Aorta (tissue), 5 donors: ENCODE measurements at places on chromosomes 2 and 18. TPM values are rescaled to one million over a fixed set of nuclear protein-coding genes. Genes with fewer than 3 reads are reported as not detected.

- peak; percentile 86 for DNase-seq
These were observed 156.1 kb upstream of the ID2 start for GRCh38 chr2:8525582-8526402.

GRCh38 chr18:52394602-52395001 lies 54.6 kb downstream of the DCC start:
- DNase-seq, result no peak

Gene FHOD3
- 6.2 TPM for polyA plus RNA-seq

Gene ACKR3
- polyA plus RNA-seq, result 37.5 TPM

Gene MEP1B
- 6.0 TPM for polyA plus RNA-seq

Gene IER3IP1
- polyA plus RNA-seq, result 10.9 TPM

DNA sequence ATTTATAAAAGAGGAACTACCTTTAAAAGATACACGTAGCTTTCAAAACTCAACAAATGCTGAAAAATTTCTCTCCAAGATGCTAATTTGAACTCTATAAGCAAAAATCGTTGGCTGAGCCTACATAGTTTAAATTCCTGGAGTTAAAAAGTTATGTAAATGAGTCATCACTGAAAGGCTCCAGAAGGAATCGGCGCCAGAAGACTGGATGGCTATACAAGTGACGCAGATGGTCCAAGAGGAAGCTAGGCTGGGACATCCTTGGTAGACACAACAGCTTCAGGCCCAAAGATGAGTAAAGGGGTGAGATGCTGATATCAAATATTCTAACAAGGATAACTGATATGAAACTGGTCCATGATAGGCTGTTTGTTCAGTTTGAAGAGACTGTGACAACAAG lies 22.8 kb upstream of the DNAH6 start:
- DNase-seq, result no peak

DNA sequence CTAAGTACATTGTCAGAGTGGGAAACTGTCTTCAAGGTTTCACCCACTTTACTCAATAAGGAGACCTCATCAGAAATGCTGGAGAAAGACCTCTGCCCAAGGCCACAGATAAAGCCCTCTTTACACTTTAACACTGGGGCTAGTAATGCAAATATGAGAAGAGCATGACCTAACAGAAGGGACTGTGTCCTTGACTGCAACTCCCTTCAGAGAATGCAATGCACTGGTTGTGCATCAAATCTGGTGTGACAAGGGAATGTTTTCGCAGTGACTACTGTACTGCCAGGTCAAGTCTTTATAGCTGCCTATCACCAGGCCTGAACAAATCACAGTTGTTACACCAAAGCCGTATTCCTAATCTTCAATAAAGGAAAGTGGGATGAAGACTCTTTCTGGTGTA lies 28.6 kb downstream of the CDH19 start:
- DNase-seq, result no peak

DNA sequence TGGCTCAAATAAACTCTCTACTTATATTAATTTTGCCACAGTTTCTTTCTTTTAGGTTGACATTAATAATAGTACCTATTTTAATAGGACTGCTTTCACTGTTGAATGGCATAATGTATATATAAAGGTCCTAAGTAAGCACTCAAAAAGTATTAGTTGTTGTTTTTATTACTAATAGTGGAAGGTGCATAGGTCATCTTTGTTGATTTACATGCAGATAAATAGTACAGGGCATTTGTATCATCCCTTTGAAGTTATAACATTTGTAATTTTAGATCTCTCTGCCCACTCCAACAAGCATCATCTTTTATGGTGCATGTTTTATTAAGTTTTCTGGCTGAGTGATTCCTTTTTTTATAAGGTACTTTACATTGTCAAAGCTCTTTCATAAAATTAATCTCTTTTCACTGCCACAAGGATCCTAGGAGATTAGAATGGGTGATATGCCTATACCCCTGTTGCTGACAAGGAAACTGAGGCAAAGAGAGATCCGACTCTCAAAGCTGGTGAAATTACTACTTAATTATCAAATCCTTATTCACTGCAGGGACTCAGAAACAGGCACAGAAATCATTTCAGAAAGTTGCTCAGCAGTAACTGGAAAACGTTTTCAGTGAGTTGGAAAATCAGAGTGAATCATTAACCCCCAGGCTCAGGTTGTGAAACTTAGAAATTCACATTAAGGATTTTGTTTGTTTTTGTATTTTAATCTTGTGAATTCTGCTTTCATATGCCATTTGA lies 299.6 kb downstream of the AGPS start:
- DNase-seq, result no peak

Gene LRRC30
- polyA plus RNA-seq, result not detected

Gene SLC14A1
- polyA plus RNA-seq, result 33.6 TPM

- no peak for DNase-seq
These were observed 1094.8 kb downstream of the SUCLG1 start for GRCh38 chr2:83364264-83364663.

Gene CHST10
- polyA plus RNA-seq, result 2.1 TPM

DNA sequence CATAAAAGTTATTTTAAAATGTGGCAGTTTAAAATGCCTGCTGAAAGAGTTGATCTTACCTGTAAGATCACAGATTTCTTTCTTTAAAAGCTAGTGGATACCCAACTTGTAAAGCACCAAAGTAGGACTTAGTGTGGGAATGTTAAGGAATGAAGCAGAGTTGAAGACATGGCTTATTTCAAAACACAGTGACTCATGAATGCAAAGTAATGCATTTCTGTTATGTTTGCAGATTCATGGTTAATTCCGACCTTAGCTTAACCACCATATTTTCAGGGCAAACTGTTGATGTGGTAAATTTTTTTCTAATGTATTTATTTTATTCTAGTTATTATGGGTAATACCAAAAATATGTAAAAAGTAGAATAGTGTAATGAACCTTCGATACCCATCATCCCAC lies 206.8 kb upstream of the FOSL2 start:
- no peak for DNase-seq

DNA sequence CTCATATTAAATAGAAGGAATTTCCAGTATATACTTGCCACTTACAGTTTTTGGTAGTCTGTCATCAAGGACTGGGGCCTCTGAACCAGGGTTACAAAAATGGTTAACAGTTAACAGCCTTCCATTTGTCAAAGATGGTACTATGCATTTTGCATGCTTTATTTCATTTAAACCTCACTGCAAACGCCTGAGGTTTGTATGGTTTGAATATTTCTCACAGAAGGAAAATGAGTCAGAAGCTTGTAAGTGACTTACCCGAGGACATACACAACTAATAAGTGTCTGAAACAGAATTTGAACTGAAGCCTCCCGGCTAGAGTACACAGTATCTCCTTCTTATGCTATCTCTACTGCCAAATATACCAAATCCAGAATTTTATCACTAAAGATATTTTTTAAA lies 1593.5 kb upstream of the ACVR2A start:
- DNase-seq, result no peak

DNA sequence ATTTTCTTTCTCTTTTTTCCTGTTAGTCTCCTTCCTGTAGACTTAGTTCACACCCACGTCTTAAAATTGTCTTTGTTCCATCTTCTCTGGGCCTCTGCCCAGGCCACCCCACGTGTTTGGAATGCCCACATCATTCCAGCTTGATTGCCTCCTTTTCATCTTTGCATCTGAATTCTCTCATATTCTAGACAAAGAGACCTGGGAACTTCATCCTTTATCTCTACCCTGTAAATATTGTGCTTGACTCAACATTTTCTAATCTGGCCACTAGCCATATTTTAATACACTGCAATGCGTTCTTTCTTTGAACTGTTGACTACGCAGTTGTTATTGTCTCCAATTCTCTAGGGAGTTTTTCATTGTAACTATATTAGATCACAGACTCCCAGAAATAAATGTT lies 187.5 kb upstream of the NRXN1 start:
- no peak for DNase-seq

GRCh38 chr18:55317864-55318263 lies 270.1 kb downstream of the TCF4 start:
- no peak for DNase-seq

DNA sequence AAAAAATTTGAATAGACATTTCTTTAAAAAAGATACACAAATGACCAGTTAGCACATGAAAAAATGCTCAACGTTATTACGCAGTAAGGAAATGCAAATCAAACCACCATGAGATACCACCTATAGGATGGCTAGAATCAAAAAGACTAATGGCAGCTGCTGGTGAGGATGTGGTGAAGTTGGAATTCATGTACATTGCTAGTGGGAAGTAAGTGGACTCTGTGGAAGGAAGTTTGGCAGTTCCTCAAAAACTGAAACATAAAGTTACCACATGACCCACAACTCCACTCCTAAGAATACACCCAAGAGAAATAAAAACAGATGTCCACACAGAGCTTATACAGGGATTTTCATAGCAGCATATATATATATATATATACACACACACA lies 51.2 kb downstream of the MBP start:
- DNase-seq, result no peak

DNA sequence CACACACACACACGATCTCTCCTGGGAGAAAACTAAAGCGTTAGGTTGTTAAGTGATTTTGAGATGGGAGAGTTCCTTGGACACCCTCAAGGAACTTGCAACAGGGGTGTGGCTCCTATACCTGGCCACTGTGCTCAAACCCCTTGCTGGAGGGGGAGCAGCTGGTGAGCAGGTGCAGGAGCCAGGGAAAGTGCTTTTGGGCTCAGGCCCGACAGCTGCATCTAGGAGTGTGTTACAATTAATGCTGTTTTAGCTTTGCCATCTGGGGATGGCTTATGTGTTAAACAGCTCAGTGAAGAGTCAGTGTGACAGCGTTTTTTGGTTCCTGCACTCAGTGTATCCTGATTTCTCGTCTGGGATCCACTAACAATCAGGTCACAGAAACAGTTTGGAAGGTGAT lies 510.8 kb downstream of the TRIB2 start:
- DNase-seq, result no peak

Gene CLHC1
- 17.7 TPM for polyA plus RNA-seq

Gene B3GNT7
- polyA plus RNA-seq, result 3.5 TPM
